ENCODE measurements at places on chromosomes 1 and 21.
A peak's percentile ranks its signal among the peaks of the same experiment; 100 is the strongest.

- no peak for DNase-seq
Observed at GRCh38 chr1:62377043-62377562, 57.9 kb upstream of the KANK4 start.

- peak; percentile 88 for DNase-seq
Observed at GRCh38 chr1:94579876-94580294, 38.3 kb upstream of the F3 start.

GRCh38 chr1:51948491-51948915, 42.0 kb downstream of the RAB3B start:
- DNase-seq, result no peak

- DNase-seq, result no peak
Observed at GRCh38 chr1:239125027-239125426, 261.3 kb upstream of the CHRM3 start.

GRCh38 chr1:199619223-199619622, 408.3 kb upstream of the NR5A2 start:
- peak; percentile 53 for DNase-seq

DNA sequence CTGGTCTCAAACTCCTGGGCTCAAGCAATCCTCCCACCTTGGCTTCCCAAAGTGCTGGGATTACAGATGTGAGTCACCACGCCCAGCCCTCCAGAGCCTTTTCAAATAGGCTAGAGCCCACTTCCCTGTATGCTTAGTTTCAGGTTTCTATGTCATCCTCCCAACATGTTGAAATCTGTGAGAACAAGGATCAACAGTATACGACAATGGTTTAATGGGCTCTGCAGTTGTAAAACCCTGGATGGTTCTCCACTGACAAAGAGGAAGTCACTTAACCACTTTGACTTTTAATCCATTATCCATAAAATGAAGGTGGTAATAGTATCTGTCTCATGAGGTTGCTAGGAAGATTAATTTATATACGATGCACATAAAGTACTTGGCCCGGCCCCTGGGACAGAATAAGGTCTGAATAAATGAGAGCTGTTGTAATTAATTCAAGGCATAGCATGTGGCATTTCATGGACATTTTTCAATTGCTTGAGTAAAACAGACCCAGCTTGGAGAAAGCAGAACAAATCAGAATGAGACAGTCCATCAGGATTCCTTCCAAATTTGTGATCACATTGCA, 113.9 kb upstream of the ZNF648 start:
- DNase-seq, result peak; percentile 37

Measured in PC-9 (cell line).